AML-193 (cell line): ENCODE measurements at places on chromosomes 2 and 18.

DNA sequence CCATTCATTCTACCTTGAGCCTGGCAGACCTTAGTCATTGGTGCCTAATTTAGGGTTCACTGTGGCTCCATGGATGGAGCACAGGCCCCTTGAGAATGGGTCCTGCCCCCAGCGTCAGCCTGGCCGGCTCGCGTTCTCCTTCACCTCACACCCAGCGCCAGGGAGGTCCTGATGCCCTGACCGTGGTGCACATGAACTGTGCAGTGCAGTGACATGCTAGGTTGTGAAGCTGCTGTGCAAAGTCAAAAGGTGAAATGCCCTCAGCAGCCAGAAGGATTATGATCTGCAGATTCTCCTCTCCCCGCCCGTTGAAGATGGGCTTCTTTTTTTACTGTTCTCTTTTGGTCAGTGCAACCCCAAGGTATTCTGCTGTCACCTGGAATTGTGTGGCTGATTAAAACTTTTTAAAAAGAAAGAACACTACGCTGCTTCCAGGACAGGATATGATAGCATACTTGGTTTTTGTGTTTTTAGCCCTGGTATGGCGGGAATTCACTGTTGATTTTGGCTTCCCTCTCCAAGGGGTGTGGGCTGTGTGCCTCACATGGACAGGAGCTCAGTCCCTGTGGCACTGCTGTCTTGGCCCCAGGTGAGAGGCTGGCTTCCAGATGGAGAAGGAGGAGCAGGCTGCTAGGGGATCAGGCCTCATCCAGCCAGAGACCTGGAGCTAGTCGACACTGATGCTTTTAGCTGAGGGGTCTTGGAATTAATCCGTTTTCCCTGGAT lies 49.4 kb upstream of the MCFD2 start:
- no peak for DNase-seq

- DNase-seq = no peak
Observed at GRCh38 chr2:29829841-29830240, 91.5 kb downstream of the ALK start.

GRCh38 chr2:11655495-11655894 lies 14.5 kb downstream of the NTSR2 start:
- no peak for DNase-seq

DNA sequence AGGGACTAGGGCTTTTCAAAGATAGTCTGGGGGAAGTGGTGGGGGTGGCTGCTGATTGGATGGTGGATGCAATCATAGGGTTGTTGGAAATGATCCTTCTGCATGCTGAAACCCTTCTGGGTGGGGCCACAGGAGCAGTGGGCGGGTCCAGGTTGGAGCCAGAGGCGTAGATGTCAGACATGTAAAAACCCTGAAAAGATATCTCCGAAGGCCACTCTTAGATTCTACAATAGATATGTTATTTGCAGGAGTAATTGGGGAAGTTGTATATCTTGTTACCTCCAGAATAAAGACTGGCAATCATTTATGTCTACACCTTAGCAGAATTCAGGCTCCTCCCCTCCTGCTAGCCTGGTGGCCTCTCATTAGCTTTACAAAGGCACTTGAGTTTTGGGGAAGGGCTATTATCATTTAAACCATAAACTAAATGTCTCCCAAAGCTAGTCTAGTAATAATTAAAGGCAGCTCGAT lies 8.2 kb upstream of the FAM98A start:
- DNase-seq = no peak

- DNase-seq = no peak
Observed at GRCh38 chr2:28193630-28194403, 198.8 kb upstream of the FOSL2 start.

DNA sequence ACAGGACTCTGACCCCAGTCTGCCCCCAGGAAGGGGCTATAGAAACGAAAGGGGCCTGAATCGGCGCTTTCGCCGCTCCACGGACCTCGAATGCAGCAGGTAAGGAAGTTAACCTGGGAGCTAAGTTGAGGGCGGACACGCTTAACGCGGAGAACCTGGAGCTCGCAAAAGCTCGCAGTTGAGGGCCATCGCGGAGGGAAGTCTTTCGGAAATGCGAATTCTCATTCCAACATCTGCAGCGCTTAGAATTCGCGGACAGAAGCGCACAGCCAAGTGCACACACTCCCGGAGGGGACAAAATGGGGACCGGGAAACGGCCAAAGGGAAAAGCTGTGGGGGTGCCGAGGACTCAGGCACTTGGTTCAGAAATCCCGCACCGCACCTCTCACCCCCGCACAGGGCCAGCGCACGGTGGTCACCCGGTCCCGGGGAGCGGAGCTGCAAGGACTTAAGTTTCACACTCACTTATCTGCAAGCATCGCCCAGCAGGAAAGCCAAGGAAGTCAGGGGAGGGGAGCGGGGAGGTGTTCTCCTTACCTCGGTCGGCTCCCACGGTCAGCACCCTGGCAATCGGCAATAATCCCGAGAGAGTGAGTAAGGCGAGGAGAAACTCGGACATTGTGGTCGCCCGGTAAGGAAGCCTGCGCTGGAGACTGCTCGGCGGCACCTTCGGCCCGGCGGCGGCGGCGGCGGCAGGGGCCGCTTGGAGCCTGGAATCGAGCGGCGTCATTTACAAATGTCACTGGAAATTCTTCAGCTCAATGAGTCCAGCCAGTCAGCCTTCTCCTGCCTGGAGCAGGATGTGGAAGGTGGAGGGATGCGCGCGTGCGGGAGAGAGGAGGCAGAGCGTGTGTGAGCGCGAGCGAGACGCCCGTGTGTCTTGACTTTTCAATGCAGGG lies 456 bp downstream of the LRP1B start:
- DNase-seq = no peak

DNA sequence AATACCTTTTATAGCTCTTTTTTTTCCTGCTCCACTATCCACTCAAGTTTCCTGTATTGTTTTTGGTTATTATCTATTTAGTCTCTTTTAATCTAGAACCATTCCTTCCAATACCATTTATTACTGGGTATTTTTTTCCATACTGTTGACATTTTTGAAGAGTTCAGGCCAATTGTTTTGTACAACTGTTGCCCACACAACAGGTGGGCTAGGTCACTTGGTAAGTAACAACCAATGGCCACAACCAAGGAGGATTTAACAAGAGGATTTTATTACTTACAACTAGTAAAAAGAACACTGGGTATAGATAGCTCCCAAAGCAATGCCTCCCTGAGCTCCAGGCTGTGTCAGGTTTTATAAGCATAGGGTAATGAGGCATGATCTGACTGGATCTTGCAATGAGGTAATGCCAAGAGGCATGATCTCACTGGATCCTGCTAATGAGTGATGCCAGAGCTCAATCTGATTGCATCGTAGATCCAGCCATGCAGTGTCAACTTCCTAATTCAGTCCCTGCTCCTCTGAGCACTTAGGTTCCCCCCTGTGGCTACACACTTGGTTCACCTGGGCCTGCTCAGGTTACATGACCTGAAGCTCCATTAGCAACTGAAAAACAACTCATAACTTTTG lies 7.1 kb upstream of the CEP68 start:
- no peak for DNase-seq

DNA sequence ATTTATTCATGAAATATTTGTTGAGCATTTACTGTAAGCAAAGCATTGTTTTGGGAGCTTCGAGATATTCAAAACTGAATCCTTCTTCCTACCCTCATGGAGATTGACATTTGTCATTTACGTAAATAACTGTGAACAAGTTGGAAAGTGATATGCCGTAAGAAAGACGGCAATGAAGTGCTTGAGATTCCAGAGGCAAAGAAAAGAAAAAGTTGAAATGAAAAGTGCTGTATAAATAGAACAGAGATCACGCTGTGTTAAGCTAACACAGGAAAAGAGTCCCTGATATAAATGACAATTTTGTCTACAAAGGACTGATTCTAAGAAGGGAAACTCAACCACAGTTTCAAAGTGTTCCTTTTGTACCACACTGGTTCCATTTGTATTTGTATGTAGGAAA lies 1.8 kb downstream of the CHRNA1 start:
- no peak for DNase-seq

DNA sequence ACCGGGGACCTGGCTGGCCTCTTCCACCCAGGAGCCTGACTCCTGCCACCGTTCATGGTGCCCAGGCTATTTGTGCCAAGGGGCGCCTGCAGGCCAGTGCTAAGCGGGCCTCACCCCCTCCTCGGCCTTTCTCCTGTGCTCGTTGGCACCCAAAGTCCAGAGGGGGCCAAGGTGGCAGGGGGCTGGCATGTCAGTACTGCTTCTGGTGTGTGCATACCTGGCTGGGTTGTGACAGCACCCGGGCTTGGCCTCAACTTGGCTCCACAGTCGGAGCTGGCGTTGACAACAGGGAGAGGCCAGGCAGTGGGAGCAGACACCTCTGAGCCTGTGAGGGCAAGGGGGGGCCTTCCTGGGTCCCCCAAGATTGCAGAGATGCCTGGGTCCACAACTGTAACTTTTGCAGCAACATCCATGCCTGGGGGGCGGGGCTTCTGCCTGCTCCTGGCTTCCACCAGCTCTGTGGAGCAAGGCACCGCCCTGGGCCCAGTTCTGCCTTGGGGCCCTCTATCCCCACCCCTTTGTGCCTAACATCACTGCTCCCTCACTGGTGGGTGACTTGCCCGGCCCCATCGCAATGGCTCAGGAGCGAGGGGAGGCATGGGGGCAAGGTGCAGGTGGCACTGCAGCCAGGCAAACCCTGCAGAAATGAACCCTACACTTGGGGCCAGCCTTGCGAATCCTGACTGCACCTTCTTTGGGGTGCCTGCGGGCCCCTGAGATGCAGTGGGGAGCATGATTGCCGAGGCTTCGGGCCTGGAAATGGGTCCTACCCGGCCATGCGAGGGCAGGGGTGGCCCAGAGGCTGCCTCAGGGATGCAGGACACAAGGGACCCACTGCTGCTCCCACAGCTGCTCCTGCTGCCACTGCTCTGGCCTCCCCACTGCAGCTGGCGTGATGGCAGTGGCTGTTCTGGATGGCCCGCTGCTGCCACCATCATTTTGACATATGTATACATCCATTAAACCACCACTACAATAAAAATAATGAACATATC lies 35.9 kb downstream of the PTPN4 start:
- DNase-seq = no peak

GRCh38 chr18:49879271-49879580 lies 65.9 kb upstream of the ACAA2 start:
- DNase-seq = no peak

- DNase-seq = no peak
Observed at GRCh38 chr18:949724-950631, 45.3 kb downstream of the ADCYAP1 start.

GRCh38 chr2:203682688-203683130 lies 23.7 kb upstream of the CD28 start:
- DNase-seq = no peak

- DNase-seq = no peak
Observed at GRCh38 chr2:237244976-237245646, 159.4 kb downstream of the COPS8 start.

GRCh38 chr2:65144571-65144970 lies 14.7 kb upstream of the RAB1A start:
- DNase-seq = no peak

- no peak for DNase-seq
Observed at GRCh38 chr2:67669766-67670165, 272.6 kb downstream of the ETAA1 start.

- peak; percentile 97 for DNase-seq
Observed at GRCh38 chr18:51211552-51211951, 14.1 kb upstream of the MEX3C start.

- DNase-seq = no peak
Observed at GRCh38 chr18:34115409-34116081, 109.2 kb downstream of the NOL4 start.

DNA sequence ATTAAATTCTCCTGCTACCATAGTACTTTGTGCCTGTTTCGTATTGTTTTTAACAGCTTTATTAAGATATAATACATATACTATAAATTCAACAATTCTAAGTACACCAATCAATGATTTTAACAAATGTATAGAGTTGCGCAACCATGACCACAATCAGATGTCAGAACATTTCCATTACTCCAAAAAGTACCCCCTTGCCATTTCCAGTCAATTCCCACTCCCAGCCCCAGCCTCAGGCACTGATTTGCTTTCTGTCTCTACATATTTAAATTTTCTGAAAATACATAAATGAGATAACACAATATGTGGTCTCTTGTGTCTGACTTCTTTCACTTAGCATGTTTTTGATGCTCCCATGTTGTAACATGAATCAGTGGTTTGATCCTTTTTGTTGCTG lies 193.9 kb downstream of the FIGN start:
- DNase-seq = no peak

DNA sequence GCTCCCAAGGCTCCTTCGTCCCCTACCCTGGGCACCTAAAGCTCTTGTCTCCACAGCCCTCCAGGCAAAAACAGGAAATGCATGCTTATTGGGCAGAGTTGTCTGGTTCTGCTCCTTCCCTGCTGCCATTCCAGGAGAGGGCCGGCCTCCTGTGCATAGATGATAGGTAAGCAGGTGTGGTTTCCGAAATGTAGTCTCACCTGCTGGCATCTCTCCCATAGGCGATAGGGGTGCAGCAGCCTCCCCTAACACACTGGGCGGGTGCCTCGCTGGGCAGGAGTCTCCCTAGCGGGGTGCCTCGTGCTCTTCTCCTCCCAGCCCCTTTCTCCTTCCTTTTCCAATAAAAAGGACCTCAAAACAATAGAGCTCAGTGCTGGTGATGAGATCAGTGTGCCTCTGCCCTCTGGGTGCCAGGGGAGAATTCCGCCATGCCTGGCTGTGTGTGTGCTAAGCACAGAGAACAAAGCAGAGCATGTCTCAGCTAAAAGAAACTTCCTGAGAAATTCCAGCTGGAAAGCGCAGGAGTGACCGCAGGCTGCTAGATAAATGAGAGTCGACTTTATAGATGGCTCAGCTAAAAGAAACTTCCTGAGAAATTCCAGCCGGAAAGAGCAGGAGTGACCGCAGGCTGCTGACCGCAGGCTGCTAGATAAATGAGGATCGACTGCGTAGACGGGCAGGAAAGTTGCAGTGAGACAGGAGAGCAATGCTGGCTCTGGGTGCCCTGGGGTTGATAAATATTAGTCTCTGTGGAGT lies 11.3 kb upstream of the PXDN start:
- DNase-seq = no peak

DNA sequence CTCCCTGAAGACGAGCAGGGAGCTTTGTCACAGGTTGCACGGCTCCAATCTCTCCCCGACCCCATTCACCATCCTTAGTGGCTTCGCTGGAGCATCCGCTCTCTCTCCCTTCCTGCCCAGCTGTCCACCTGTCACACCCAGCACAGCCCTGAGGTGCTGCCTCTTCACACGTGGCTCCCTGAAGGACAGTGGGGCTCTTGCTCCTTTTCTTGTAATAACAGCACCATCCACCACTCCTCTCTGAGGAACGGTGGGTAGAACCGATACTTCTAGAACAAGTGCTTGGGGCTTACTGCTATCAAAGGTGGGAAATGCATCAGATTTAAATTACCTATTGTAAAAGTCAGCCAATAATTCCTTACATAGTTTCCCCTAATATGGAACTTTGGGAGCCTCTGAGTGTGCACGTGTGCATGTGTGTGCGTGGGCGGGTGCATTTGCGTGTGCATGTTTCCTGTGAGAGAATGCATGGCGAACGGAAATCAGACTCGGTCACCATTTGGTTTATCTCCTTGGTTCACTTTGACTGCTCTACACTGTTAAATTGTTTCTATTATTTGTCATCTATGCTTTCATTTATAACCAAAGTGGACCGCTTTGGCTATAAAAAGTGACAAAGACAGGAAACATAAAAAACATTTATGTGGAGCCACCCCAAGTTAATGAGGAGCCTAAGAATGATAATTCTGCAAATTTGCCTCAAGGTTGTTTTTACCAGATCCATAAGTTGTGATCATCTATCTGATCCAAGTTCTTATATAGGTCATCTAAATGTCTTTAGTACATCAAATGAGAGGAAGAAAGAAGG lies 39.1 kb downstream of the KLHL29 start:
- DNase-seq = no peak

- no peak for DNase-seq
Observed at GRCh38 chr2:191544461-191545062, 133.4 kb upstream of the NABP1 start.
